Activated T-helper 1 cell treated with anti-CD3 and anti-CD28 coated beads, Interleukin-2, amount 50 U/mL, for 16 hours (primary cell): ENCODE measurements at places on chromosomes 4 and X.
A peak's percentile ranks its signal among the peaks of the same experiment; 100 is the strongest.

- no peak for DNase-seq
Measured at GRCh38 chr4:170990989-170991589, 822.1 kb upstream of the GALNTL6 start.

- DNase-seq = no peak
Measured at GRCh38 chrX:64152857-64153256, 52.7 kb downstream of the AMER1 start.

GRCh38 chr4:17687237-17687857, 72.9 kb downstream of the MED28 start:
- no peak for DNase-seq

DNA sequence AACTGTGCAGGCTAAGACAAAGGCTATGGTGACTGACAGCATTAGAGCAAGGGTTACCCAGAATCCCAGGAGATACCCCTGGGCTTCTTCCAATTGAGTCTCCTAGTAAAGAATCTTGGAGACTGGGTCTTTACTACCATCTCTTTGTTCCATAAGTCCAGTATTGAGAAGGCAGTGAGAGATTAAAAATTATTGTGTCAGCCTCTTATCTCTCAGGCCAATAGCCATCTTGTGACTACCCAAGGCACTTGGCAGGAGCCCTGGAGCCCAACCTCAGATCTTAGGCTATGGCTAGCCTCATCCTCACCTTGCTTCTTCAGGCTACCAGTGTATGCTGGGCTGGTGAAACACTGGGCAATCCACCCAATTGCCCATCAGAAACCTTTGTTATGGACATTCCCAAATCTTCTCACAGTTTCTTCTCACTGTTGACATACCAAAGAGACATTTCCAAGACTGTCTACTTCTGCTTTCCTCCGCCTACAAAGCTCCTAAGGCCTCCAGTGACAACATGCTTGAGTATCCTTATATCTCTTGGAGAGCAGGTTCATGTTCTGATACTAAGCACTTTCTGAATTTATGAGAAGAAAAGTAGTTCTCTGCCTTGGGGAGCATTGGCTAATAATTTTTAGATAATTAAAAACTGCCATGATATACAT, 76.3 kb upstream of the STIM2 start:
- no peak for DNase-seq

GRCh38 chrX:76253432-76253831, 80.6 kb downstream of the PBDC1 start:
- no peak for DNase-seq

DNA sequence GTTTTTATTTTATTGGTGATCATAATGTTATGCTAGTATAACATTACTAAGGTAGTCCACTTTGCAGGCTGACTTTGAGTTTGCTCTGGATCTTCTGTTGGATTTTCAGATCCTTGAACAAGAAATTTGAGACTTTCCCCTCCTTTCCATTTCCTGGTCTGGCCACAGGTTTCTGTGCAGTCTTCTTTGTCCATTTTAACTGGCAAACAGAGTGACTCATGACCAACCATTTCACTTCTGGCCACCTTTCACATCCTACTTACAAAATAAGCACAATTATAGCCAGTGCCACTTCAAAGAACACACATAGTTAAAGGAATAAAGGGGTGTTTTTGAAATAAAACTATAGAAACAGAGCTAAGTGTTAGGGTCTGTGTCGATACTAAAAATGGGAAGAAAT, 8.4 kb downstream of the ANK2 start:
- no peak for DNase-seq

GRCh38 chrX:65576160-65576559, 41.6 kb upstream of the LAS1L start:
- DNase-seq = no peak

DNA sequence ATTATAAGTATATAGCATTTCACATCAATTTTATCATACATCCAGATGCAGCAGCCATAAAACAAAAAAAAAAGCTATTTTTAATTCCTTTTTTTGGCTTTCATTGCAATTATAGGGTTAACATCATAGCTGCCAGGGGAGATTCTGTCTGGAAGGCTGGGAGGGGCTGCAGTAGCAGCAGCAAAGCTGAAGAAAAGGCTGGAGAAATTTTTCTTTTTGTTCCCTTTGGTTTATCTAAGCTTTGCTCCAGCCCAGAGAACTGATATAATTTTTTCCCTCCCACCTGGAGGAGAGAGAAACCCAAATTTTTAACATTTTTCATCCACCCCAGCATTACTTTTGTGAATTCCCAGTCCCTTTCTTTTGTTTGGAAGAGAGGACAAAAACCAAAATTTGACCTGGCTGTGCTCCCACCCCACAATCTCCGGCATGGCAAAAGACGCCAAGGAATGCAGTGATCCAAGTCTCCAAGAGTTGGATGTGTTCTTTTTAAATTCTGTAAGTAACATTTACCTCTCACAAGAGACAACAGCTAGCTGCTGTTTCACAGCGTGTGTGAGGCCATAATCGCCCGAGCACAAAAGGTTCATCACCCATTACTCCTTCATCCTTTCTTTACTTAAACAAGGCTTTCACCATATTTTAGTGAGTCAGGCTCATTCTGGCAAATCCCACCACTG, 25.1 kb upstream of the FAM156A start:
- no peak for DNase-seq

DNA sequence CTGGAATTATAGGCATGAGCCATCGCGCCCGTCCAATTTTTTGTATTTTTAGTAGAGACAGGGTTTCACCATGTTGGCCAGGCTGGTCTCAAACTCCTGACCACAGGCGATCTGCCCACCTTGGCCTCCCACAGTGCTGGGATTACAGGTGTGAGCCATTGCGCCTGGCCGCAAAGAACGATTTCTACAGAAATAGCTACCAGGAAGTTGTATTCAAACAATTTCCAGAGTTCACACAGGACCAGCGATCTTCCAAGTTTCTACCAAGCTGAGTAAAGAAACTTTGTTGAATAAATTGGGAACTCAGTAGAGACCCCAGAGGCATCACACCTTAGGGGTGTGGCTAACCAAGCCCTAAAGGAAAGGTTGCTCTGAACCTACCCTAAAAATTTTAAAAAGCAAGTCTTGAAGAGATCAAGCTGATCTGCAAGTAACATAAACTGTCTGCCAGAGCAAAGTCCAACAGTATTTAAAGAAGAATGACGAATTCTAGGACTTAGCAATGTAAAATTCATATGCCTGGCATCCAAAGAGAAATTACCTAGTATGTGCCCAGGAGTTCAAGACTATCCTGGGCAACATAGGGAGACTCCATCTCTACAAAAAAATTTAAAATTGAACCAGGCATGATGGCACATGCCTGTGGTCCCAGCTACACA, 48.4 kb upstream of the USP9X start:
- no peak for DNase-seq

GRCh38 chrX:47191331-47191730, 2.3 kb upstream of the UBA1 start:
- DNase-seq = peak; percentile 19

DNA sequence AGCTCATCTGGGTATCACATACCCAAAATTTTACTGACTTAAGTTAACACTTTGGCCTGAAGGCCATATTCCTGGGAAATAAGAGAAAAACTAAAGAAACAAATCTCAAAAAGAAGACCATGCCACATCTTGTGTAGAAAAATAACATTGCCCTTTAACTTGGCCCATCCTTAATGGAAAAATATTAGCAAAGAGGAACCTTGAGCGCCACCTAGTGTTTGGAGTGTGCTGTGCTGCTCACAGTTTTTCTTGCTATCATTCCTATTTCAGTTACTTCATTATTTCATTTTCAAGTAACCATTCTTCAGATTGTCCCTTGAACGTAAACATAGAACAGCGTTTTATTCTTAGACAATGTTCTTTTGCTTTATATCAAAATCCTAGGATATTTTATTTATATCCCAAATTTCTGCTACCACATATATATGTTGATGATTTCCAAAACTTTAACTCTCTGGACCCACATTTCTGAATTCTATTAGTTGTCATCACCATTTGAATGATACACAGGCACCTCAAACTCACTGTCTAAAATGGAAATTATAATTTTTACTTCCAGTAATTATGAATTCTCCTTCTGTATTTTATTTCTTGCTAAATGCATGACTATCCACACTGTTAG, 999.0 kb upstream of the ADGRL3 start:
- no peak for DNase-seq

- no peak for DNase-seq
Measured at GRCh38 chr4:143441678-143442077, 71.8 kb upstream of the SMARCA5 start.

DNA sequence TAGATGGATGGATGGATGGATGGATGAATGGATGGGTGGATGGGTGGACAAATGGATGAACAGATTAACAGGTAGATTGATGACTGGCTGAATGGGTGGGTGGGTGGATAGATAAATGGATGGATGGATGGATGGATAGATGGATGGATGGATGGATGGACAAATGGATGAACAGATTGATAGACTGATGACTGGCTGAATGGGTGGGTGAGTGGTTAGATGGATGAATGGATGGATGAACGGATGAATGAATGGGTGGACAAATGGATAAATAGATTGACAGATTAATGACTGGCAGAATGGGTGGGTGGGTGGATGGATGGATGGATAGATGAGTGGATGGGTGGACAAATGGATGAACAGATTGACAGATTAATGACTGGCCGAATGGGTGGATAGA, 13.6 kb upstream of the AKAP17A start:
- DNase-seq = no peak

DNA sequence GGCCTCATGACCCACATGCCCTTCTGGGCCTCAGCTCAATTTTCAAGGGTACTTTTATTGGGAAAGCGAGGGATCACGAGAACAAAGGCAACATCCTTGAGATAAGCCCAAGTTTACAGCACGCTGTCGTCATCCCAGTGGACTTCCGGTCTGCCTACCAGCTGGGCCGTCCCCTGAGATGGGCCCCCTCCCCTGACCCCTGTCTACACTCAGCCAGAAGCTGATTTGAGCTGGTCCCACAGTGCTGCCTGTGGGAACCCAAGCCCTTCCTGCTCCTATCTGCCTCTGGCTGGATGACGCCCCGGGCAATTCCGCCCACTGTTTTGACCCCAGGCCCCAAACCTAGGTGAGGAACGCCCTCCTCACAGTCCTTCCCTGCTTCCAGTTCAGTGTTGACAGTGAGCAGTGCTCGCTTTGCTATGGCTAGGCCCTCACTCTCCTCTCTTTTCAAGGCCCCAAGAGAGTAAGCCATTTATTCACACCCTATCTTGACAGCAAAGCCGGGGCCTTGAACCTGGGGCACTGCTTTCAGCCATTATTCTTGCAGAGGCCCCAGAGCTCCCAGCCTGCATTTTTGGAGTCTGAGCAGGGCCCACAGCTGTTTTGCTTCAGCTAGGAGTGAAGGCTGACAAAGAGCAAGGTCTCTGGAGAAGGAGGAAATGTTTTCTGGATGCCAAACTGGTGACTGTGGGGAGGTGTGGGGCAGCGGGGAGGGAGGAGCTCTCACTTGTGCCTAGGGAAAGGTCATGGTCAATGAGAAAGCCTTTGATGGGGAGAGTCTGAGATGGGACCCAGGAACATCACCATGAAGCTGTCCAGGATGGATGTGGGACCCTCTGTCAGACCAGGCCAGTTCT, 164.6 kb upstream of the BCOR start:
- DNase-seq = no peak

DNA sequence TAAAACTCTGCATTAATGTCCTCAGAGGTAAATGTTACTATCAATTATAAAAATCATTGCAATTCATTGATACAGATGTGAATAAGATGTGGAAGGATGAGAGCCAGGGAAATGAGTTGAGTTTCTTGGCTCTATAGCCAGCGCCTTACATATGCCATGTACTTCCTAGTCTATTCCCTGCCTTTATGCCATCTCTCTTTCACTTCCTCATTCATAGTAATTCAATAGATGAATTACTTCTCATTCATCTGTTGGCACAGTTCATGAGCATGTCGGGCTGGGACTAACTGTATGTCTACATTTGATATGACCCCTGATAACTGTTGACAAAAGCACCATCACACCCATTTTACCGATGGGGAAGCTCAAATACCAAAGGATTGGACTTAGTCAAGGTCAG, 55.7 kb downstream of the LNX1 start:
- DNase-seq = no peak

- DNase-seq = no peak
Measured at GRCh38 chrX:84188320-84188834, 378 bp upstream of the RPS6KA6 start.

- DNase-seq = no peak
Measured at GRCh38 chr4:24209131-24209530, 319.3 kb upstream of the PPARGC1A start.

DNA sequence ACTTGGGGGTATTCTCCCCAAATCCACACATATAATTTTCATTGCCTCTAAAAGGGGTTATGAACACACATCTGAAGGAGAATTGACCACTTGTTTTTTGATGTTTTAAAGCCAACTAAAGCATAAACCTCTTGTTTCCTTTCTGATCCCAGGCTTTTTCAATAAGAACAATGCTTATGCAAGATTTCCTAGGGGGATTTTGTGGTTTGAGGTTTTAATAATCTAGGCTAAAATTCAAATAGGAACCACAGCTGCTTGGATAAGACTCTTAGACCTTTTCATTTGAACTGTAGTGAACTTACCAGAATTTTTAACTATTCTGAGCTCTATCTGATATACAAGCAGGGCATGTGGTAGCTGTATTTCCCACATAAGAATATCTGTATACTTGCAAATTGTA, 651.1 kb downstream of the ANKRD50 start:
- no peak for DNase-seq
